ENCODE measurements at places on chromosomes 12 and 14. TPM values are rescaled to one million over a fixed set of nuclear protein-coding genes. Genes with fewer than 3 reads are reported as not detected.

The ASCL1 gene
- not detected for total RNA-seq

The RHOJ gene
- total RNA-seq, result 20.0 TPM

The TAS2R31 gene
- total RNA-seq, result 5.9 TPM

The LRRIQ1 gene
- 8.5 TPM for total RNA-seq

The AQP2 gene
- 122 TPM for total RNA-seq

The GLIPR1L2 gene
- total RNA-seq, result 1.1 TPM

The CCDC88C gene
- 32.8 TPM for total RNA-seq

The LRIG3 gene
- 40.5 TPM for total RNA-seq

The BLTP3B gene
- total RNA-seq, result 18.3 TPM

The LTB4R2 gene
- total RNA-seq, result 9.2 TPM

The STYX gene
- total RNA-seq, result 11.5 TPM

The DAO gene
- total RNA-seq, result 0.41 TPM

The PLEKHG7 gene
- total RNA-seq, result 1.5 TPM

The FERMT2 gene
- total RNA-seq, result 78.2 TPM

The SPIC gene
- total RNA-seq, result 0.44 TPM

The SIX4 gene
- total RNA-seq, result 2.8 TPM

The SLC25A21 gene
- total RNA-seq, result 1.4 TPM

The MAP3K12 gene
- total RNA-seq, result 21.8 TPM

The GTF2A1 gene
- total RNA-seq, result 27.0 TPM

The KCNMB4 gene
- 3.9 TPM for total RNA-seq

The FOXG1 gene
- total RNA-seq, result not detected

The KIAA0586 gene
- total RNA-seq, result 16.8 TPM

The PZP gene
- total RNA-seq, result 0.31 TPM

The SERPINA10 gene
- total RNA-seq, result not detected

The CORO1C gene
- total RNA-seq, result 104 TPM

The DDHD1 gene
- total RNA-seq, result 11.9 TPM

Data from kidney (tissue), 22 donors.